Naive B cell (primary cell): ENCODE measurements at places on chromosomes 2 and 18.

DNA sequence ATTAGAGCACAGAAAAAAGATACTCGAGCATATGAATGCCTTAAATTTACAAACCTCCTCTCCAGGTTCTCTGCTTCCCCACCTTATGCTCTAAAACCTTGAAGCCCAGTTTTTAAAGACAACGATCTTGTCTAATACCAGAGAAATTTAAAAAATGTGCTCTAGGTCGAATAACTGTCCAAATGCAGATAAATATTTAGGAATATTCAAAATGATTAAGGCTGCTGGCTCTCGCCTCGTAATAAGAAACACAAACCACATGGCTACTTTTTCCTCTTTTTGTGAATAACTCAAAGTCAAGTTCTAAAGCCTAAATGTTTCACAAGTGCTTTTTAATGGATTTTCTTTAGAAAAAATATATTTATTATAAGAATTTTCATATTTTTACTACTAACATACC is 101.3 kb downstream of the SATB2 start:
- no peak for DNase-seq

- no peak for DNase-seq
These were observed 3.1 kb upstream of the GALNT1 start for GRCh38 chr18:35578481-35578880.

- no peak for DNase-seq
These were observed 285.8 kb upstream of the GYPC start for GRCh38 chr2:126370201-126370600.

- DNase-seq, result no peak
These were observed 312.7 kb downstream of the TCF4 start for GRCh38 chr18:55275039-55275901.

- no peak for DNase-seq
These were observed 7.9 kb downstream of the AFTPH start for GRCh38 chr2:64532030-64532429.

- no peak for DNase-seq
These were observed 25.1 kb downstream of the STEAP3 start for GRCh38 chr2:119248751-119249150.
